ENCODE measurements at places on chromosomes 5 and 9. TPM values are rescaled to one million over a fixed set of nuclear protein-coding genes. Genes with fewer than 3 reads are reported as not detected.

The HTR1A gene
- not detected for polyA plus RNA-seq

The OMD gene
- polyA plus RNA-seq: 0.86 TPM

DNA sequence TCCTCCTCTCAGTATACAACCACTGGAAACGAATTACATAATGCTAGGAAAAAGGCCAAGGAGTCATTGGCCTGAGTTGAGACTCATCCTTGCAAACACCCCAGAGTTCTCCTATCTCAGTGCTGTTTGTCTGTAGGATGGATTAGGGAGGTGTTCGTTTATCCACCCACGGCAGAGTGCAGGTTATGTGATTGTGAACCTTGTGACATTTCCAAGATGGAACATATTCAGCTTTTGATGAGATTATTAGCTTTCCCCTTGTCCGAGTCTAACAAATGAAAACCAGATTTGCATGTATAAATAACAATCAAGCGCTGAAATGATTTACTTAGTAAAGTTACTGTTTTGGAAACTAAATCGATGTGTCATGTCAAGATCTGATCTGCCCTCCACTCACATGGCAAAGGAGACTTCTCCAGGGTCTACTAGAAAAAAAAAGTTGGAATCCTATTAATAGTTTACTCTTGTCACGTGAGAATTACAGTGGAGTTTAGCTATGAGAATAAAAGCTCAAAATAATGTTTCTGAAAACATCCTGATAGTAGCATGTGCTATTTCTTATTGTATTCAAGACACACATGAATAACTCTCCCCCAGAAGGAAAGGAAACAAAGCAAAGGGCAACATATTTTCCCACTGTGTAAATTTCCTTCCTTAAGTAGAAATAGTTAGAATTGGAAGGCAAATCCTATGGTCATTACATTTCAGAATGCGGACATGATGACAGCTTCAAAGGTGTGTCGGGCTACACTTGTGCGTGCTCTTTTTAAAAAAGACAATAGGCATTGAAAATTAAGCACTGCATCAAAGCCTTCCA is 600.4 kb downstream of the EBF1 start:
- no peak for DNase-seq

The PCDH12 gene
- polyA plus RNA-seq: 14.2 TPM

DNA sequence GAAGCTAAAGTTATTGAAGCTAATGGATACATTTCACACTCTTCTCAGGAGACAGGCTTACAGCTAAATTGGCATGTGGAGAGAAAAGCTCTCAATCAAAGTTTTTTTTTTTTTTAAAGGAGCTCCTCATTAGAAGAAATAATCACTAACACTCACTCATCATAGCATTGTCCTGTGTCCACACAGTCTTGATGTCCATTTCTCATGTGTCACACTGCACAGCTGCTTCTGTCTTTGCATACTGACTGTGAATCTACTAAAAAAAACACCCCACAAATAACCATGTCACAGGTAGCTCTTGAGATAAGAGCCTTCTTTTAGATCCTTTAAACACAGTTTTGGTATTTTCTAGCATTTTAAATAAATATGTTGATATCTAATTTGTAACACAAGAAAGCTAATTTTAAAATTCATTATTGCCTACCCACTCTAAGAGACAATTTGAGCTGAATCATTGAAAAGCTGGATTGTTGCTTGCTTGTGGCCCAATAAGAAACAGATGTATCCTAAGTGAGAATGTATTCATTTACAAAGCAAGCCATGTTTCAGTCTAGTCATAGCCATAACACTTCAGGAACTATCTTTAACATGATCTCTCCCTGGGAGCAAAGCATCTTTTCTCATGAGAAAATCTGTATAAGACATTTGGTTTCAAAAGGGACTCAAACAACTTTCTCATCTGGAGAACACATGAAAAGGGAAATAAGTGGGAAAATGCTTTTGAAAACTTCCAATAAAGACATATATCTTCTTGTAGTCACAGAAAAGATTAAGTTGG is 48.1 kb upstream of the PCSK1 start:
- DNase-seq: no peak

DNA sequence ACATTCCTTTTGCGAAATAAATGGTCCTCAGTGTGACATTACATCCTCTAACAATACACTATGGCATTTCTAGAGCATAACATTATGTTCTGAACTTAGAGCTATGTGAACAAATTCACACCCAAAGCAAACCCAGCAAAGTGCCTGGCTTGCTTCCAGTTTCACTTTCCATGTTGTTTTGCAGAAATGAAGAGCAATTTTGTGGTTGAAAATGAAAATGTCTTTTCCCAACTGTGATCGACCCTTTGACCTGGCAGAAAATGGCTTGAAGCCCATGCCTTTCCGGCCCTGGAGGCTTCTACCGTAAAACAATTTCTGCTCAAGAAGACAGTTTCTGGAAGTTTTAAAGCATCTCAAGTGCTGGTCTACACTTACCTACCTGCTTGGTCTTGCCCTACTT is 344.7 kb upstream of the RGMB start:
- no peak for DNase-seq

- no peak for DNase-seq
Measured at GRCh38 chr5:17185773-17186172, 31.7 kb upstream of the BASP1 start.

The ERAP2 gene
- 17.7 TPM for polyA plus RNA-seq

- DNase-seq: no peak
Measured at GRCh38 chr5:93585041-93585766, 2.2 kb downstream of the NR2F1 start.

The ARSI gene
- 4.3 TPM for polyA plus RNA-seq

The CYLC2 gene
- not detected for polyA plus RNA-seq

The NELFB gene
- 49.8 TPM for polyA plus RNA-seq

DNA sequence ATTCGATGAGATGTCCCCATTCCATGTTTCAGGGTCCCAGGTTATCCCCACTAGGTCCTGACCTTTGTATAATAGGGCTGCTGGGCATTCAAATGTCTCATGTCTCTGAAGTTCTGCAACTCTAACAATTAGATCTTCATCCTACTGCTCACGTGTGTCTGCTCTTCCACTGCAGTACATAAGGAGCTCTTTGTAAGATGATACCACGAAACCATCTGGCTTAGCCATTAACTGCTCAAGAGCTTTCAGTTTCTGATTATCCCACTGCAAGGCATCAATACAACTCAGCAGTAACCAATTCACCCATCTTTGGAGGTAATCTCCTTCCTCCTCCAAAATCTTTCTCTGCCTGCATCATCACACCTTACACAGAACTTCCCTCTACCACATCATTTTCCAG is 49.9 kb upstream of the PPP2CA start:
- DNase-seq: no peak

GRCh38 chr5:172946146-172946545 is 13.1 kb upstream of the RPL26L1 start:
- DNase-seq: no peak

DNA sequence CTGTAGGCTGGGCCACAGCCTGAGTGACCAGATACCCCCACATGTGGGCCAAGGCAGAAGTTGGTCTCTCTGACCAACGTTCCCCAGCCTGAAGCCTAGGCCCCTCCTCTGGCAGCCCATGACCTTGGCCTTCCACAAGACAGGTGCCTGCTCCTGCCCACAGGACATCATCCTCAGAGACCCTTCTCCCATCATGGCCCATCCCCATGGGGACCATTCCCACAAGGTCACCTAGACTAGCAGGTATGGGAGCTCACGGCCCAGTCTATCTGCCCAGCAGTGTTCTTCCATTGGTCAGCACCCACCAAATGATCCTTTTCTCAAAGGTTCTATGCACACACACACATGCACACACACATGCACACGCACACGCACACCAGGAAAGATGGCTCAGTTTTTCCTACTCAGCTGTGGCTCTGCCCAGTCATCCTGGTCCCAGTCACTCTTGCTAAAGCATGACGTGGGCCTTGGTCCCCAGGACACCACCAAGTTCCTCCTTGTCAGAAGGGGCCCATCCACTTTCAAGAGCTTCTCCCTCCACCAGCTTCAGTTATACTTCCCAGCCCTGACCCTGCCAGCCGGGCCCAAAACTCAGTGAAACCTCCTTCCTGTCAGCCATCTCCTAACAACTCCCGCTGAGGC is 65.4 kb downstream of the PAX5 start:
- no peak for DNase-seq

GRCh38 chr5:178341851-178342140 is 109.2 kb upstream of the PHYKPL start:
- DNase-seq: no peak

The SH3GL2 gene
- 4.2 TPM for polyA plus RNA-seq

DNA sequence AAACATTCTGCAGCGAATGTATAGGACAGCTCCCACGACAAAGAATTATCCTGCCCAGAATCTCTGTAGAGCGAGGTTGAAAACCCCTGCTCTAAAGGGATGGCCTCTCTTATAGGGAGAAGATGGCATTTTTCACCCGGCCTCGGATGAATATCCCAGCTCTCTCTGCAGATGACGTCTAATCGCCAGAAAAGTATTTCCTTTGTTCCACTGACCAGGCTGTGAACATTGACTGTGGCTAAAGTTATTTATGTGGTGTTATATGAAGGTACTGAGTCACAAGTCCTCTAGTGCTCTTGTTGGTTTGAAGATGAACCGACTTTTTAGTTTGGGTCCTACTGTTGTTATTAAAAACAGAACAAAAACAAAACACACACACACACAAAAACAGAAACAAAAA is 17.4 kb upstream of the RARS1 start:
- no peak for DNase-seq

- no peak for DNase-seq
Measured at GRCh38 chr5:108109059-108109458, 272.8 kb downstream of the FBXL17 start.

GRCh38 chr5:133290669-133291240 is 238.9 kb downstream of the HSPA4 start:
- no peak for DNase-seq

GRCh38 chr5:21644032-21644431 is 1209.1 kb downstream of the CDH12 start:
- DNase-seq: no peak

The SIT1 gene
- polyA plus RNA-seq: 0.27 TPM

DNA sequence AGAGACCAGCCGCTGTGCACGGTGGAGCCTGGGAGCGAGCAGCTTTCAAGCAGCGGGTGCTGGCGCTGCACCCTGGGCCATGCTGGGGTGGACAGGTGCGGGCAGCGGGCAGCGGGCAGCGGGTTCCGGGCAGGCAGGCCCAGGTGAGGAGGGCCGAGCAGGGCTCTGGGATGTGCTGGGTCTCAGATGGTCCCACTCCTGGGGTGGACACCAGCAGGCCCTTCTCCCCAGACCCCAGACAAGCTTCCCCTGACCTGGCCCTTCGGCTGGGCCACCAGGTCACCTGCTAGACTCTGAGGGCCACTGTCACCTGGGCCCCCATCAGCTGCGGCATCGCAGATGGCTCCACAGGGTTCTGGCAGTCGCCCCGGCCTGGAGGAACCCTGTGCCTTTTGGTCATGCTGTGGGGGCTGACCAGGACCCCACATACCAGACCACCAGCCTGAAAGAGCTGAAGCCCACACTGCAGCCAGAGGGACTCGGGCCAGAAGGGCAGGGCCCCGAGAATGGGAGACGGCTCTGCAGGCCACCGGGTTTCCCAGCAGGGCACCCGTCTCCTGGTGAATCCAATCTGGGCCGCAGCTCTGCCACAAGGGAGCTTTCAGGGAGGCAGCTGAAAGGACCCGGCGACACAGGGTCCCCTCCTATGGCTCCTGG is 2.0 kb downstream of the SLC6A19 start:
- DNase-seq: no peak

The CENPK gene
- 41.9 TPM for polyA plus RNA-seq

DNA sequence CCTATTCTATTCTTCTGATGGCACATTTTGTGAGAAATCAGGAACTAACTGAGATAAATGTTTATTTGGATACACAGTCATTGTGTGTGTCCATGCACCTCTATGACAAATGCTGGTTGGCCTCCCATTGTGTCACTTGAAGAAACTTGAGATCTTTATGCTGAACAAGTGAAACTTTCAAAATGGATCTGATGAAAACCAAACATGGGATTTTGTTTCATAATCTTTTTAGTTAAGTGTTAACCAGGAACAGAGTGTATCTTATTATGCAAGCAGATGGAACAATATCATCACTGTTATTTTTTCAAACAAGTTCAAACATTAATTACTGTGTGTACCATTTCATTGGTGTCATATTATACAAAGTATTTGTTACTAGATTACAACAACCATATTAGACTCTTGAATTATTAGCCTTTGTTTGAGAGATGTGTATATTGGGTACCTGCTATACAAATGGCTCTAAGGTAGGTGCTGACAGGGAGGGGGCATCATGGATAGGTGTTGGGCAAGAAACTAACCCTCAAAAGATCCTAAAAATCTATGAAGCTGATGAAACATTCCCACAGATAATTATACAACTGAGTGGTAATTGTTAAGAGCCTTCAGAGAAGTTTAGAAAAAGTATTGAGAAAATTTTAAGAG is 159.8 kb downstream of the PALM2AKAP2 start:
- no peak for DNase-seq

GRCh38 chr9:1962122-1962521 is 53.0 kb upstream of the SMARCA2 start:
- DNase-seq: no peak

All from renal cortex interstitium (tissue), 15 donors.